ENCODE measurements at places on chromosomes 4 and X.
A peak's percentile ranks its signal among the peaks of the same experiment; 100 is the strongest.

DNA sequence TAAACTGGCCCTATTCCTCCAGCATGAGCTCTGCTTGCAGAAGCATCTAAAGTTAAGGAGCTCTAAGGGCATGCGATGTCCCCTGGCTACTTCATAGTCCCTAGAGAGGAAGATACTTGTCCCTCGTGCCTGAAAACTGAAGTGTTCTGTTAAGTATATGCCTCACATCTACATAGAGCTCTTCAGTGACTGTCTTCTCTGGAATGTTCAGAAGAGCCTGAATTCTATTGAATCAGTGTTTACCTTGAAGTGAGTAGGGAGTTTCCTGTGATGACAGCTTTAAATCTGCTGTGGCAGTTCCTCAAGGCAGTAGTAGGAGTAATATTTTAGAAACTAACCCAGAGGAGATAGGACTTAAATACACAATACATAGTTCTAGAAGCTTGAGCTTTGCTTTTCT lies 111.2 kb downstream of the ZNF518B start:
- no peak for DNase-seq
- H3K27me3 ChIP-seq, result no peaks in the 10 kb centered on the region
- no peak overlapping the region for H3K4me3 ChIP-seq
- no peaks in the 10 kb centered on the region for H3K36me3 ChIP-seq
- H3K4me1 ChIP-seq, result no peaks in the 10 kb centered on the region
- no peak overlapping the region for H3K27ac ChIP-seq

GRCh38 chr4:65391814-65392213 lies 278.5 kb downstream of the EPHA5 start:
- no peaks in the 10 kb centered on the region for H3K36me3 ChIP-seq
- H3K4me3 ChIP-seq, result no peak overlapping the region
- H3K27ac ChIP-seq, result no peak overlapping the region
- no peaks in the 10 kb centered on the region for H3K4me1 ChIP-seq

GRCh38 chr4:183422962-183423631 lies 21.3 kb upstream of the CDKN2AIP start:
- H3K4me1 ChIP-seq, result peaks cover 2% of the 10 kb centered on the region
- no peak for DNase-seq
- no peak overlapping the region for H3K4me3 ChIP-seq
- peak overlapping the region; percentile 42 for H3K27ac ChIP-seq
- no peaks in the 10 kb centered on the region for H3K27me3 ChIP-seq
- no peaks in the 10 kb centered on the region for H3K36me3 ChIP-seq

DNA sequence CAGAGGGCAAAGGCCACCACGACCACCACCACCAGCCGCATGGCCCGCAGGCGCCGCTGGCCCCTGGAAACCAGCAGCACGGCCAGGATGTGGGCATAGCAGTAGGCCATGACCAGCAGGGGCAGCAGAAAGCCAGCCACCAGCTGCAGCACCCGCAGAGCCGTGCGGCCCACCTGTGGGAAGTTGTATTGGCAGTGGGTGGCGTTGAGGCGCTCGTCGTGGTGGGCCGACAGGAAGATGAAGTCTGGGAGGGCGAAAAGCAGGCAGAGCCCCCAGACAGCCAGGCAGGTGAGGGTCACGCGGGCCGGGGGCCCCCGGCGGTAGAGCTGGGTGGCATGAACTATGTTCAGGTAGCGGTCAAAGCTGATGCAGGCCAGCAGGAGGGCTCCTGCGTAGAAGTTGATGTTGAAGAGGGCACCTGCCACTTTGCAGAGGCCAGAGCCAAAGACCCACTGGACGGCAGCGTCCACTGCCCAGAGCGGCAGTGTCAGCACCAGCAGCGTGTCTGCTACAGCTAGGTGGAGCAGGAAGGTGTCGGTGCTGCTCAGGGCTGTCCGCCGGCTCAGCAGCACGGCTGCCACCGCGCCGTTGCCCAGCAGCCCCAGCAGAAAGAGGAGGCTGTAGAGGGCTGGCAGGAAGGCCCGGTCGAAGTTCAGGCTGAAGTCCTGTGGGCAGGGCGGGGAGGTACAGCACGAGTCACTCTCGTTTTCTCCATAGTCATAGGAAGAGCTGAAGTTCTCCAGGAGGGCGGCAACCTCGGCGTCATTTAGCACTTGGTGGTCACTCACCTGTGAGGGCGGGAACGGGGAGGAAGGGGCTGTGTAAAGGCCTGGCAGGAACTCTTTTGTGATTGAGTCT lies 1.4 kb downstream of the CXCR3 start:
- H3K27me3 ChIP-seq, result no peaks in the 10 kb centered on the region
- H3K36me3 ChIP-seq, result peaks cover 6% of the 10 kb centered on the region
- H3K4me3 ChIP-seq, result no peak overlapping the region
- peaks cover 3% of the 10 kb centered on the region for H3K4me1 ChIP-seq

DNA sequence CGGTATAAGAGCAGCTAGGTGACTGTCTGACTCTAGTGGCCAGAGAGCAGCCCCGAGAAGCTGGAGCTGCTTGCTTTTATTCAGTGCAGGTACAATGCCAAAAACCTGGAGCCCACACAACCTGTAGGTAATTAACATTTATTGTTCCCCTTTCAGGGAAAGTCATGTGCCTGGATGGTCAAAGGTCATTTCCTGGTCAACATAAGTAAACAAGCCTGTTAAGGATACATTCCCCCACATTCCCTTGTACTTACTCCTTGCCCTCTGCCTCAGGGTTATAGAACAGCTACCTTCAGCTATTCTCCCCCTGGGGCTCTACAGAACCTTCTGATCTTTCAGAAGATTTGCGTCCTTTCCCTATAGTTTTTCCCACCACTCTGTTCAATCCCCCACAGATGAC lies 253.4 kb downstream of the TMA16 start:
- H3K36me3 ChIP-seq, result no peaks in the 10 kb centered on the region
- H3K4me1 ChIP-seq, result no peaks in the 10 kb centered on the region
- DNase-seq, result no peak
- no peak overlapping the region for H3K27ac ChIP-seq

DNA sequence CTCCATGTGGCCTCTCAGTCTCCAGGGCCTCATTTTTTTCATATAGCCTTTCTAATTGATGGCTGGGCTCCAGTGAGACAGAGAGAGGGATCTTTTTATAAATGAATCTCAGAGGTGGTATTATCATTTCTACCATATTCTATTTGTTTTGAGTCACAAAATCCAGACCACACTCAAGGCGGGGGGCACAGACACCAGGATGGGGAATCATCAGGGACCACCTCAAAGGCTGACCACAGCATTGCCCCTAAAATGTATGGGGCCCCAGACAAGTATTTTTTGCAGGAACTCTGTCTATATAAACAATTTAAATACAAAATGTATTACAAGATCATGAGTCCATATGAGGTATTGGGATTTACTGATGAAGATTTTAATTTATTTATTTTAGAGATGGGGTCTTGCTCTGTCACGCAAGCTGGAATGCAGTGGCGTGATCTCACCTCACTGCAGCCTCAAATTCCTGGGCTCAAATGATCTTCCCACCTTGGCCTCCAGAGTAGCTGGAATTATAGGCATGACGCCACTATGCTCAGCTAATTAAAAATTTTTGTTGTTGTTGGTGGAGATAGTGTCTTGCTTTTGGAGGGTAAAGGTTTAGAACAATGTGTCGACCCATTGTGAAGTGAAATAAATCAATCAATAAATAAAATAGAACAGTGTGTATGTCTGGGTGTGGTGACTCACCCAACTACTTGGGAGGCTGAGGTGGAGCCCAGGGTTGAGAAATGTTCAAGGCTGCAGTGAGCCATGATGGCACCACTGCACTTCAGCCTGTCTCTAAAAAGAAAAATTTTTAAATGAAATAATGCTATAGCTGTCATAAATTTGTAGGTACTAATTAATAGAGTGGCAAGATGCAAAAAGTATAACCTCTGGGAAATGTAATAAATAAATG lies 29.4 kb downstream of the WDR13 start:
- H3K4me1 ChIP-seq, result peaks cover 2% of the 10 kb centered on the region
- H3K27me3 ChIP-seq, result no peaks in the 10 kb centered on the region
- H3K4me3 ChIP-seq, result no peak overlapping the region
- DNase-seq, result no peak
- no peaks in the 10 kb centered on the region for H3K36me3 ChIP-seq

DNA sequence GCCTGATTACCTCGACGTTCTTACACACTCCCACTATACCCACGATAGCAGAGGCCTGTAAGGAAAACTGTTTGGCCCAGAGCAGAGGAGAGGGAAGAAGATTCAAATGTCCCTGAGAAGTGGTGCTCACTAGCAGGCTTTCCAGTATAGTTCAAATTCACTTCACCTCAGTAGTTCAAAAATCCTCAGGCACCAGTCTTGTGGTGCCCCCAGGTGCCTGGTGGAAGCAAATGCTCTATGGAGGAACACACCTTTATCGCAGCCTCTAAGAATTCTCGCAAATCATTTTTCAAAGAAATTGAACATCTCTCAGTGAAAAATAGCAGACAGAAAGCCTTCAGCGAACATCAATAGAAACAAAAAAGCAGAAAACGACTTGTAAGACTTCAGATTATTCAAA lies 12.2 kb upstream of the MTMR1 start:
- H3K4me1 ChIP-seq, result no peaks in the 10 kb centered on the region
- H3K36me3 ChIP-seq, result no peaks in the 10 kb centered on the region
- no peaks in the 10 kb centered on the region for H3K27me3 ChIP-seq
- DNase-seq, result no peak
- no peak overlapping the region for H3K4me3 ChIP-seq

DNA sequence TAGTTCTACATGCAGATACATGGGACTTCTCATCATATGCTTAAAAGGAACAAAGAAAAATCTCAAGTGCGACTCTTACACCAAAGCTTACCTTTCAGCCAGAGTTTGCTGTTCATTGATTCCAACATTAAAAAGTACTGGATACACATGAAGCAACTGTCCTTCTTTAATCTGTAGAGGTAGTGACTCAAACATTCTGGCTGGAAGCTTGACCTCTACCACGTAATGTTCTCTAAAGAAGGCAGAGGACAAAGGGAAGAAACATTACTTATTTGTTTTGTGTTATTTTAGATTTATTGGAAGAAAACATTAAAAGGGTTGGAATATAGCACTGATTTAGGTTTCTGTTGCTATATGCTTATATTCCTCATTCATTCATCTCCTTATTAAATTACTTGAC lies 476.1 kb downstream of the IL15 start:
- no peak overlapping the region for H3K4me3 ChIP-seq
- H3K36me3 ChIP-seq, result no peaks in the 10 kb centered on the region
- no peak for DNase-seq
- no peaks in the 10 kb centered on the region for H3K4me1 ChIP-seq
- no peak overlapping the region for H3K27ac ChIP-seq

DNA sequence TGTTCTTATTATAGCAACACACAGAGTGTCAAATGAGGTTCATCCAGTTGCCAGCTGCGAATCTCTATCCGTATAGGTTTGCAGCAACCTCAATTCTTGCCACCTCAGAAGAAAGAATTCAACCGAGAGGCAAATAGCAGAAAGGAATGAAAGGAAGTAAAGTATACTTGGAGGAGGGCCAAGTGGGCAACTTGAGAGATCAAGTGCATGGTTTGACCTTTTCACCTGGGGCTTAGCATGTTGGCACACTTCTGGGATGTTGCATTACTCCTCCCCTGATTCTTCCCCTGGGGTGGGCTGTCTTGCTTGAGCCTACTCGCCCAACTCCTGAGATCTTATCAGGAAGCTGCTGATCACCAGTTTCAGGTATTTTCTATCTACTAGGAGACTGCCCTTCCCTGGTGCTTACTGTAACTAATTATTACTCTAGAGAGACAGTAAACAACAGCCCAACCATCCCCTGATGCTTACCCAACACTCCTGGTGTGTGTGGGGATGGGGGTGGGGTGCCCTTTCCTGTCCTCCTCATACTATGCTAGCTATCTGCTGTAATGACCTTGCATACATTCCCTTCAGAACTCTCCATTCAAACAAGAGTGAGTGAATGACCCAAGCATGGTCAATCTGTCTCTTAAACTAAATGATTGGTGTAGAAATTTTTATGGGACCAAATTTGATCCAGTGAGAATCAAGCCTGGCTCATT lies 7.3 kb upstream of the TMEM33 start:
- H3K27me3 ChIP-seq, result no peaks in the 10 kb centered on the region
- H3K36me3 ChIP-seq, result no peaks in the 10 kb centered on the region
- no peak for DNase-seq

GRCh38 chrX:83077606-83078005 lies 430.5 kb upstream of the POU3F4 start:
- no peaks in the 10 kb centered on the region for H3K27me3 ChIP-seq
- H3K4me3 ChIP-seq, result no peak overlapping the region
- H3K4me1 ChIP-seq, result no peaks in the 10 kb centered on the region
- DNase-seq, result no peak
- H3K36me3 ChIP-seq, result no peaks in the 10 kb centered on the region

GRCh38 chr4:46999566-46999965 lies 6.2 kb upstream of the GABRA4 start:
- DNase-seq, result no peak
- peaks cover 9% of the 10 kb centered on the region for H3K27me3 ChIP-seq
- no peak overlapping the region for H3K4me3 ChIP-seq
- no peaks in the 10 kb centered on the region for H3K36me3 ChIP-seq

DNA sequence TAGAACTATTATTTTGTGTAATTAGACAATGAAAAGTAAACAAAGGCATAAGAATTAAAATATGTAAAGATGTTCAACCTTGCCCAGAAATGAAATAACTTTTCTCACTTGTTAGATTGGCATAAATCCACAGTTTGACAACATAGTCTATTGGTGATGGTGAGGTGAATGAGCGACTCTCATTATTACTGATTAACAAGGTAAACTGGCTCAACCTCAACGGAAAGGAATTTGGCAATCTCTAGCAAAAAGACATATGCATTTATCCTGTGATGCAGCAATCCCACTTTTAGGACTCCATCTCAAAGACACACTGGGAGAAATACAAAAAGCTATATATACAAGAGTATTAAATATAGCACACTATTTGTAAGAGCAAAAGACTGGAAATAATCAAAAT lies 22.3 kb downstream of the UBA6 start:
- H3K4me1 ChIP-seq, result no peaks in the 10 kb centered on the region
- H3K27ac ChIP-seq, result no peak overlapping the region
- no peak for DNase-seq
- H3K4me3 ChIP-seq, result no peak overlapping the region
- H3K36me3 ChIP-seq, result peaks cover 33% of the 10 kb centered on the region
- H3K27me3 ChIP-seq, result no peaks in the 10 kb centered on the region

- H3K4me3 ChIP-seq, result peak overlapping the region; percentile 92
- H3K36me3 ChIP-seq, result peaks cover 9% of the 10 kb centered on the region
- H3K27ac ChIP-seq, result peak overlapping the region; percentile 89
- DNase-seq, result peak; percentile 61
These were observed 2.1 kb upstream of the RHOH start for GRCh38 chr4:40194602-40195161.

GRCh38 chrX:101347859-101348451 lies 587 bp downstream of the TIMM8A start:
- DNase-seq, result no peak
- H3K27ac ChIP-seq, result peak overlapping the region; percentile 58
- peak overlapping the region; percentile 78 for H3K4me3 ChIP-seq
- H3K27me3 ChIP-seq, result no peaks in the 10 kb centered on the region
- peaks cover 6% of the 10 kb centered on the region for H3K4me1 ChIP-seq

DNA sequence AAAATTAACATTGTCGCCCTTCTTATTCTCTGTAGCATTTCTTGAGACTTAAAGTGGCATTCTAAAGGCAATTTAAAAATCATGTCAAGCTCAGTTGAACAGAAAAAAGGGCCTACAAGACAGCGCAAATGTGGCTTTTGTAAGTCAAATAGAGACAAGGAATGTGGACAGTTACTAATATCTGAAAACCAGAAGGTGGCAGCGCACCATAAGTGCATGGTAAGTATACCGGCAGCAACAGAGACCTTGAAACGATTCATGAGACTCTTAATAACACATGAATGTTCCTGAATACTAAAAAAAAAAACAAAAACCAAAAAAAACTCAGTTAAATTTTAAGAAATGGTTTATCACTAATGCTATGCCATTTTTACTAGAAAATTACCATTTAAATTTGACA lies 82.4 kb upstream of the HPRT1 start:
- H3K36me3 ChIP-seq, result peaks cover 10% of the 10 kb centered on the region
- H3K4me3 ChIP-seq, result no peak overlapping the region
- no peak for DNase-seq
- H3K4me1 ChIP-seq, result no peaks in the 10 kb centered on the region
